Urothelium cell line (cell line): ENCODE measurements at places on chromosomes 7 and 10.

DNA sequence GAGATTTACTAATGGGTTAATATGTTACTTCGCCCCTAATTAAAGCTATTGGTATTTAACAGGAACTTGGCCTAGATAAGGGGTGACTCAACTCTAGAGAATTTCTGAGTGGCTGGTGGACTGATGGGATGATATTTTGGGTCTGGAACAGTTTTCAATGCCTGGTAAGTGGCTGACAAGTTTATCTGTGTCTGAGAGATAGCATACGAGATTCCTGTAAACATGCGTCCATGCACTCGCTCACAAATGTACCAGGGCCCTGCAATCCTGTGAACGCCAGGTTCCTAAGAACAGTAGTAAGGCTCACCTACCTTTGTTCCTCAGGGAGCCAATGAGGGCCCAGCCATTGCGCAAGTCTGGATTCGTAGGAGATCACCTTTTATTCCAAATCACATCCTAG, 683.8 kb upstream of the ANKRD30A start:
- DNase-seq = no peak

DNA sequence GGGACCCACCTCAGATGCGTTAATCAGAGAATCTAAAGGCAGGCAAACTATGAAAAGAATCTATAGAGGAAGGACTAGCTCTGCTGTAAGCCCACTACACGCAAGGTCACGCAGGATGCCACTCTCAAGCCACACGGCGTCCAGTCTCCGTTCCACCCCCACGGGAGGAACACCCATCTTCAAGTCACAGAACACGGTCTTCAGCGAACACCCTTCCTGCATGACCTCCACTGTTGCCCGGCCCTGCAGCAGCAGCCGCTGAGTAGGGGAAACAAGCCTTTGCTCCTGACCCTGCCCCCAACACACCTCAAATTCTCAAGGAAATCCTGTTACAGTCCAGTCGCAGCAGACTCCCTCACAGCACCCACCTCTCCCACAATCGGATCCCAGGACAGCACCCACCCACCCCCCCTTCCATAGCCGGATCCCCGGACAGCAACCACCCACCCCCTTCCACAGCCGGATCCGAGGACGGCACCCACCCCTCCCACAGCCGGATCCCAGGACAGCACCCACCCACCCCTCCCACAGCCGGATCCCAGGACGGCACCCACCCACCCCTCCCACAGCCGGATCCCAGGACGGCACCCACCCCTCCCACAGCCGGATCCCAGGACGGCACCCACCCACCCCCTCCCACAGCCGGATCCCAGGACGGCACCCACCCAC, 133.7 kb downstream of the DIP2C start:
- no peak for DNase-seq

- no peak for DNase-seq
These were observed 62.7 kb upstream of the EXOC4 start for GRCh38 chr7:133190172-133190528.

DNA sequence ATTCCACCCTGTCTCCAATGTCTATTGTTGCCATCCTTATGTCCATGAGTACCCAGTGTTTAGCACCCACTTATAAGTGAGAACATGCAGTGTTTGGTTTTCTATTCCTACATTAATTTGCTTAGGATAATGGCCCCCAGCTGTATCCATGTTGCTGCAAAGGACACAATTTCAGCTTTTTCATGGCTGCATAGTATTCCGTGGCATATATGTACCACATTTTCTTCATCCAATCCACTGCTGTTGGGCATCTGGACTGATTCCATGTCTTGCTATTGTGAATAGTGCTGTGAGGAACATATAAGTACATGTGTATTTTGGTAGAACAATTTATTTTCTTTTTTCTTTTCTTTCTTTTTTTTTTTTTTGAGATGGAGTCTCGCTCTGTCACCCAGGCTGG, 68.2 kb downstream of the TMEM178B start:
- no peak for DNase-seq

DNA sequence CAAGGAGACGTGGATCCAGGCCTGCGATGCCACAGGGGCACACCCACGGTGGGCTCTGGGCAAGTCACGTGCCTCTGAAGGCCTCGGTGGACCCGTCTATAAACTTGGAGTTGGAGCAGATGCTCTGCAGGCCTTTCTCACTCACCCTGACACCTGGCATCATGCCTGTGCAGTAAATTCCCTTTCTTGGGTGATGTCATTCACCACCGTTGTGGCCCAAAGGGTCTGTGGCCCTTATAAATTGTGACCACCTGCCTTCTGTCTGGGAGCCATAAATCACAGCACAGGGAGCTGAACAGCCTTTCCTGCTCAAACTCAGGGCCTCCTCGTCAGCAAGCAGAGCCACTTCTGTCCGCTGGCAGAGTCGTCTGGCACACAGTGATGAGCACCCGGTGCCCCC, 52.2 kb downstream of the GPAM start:
- no peak for DNase-seq

GRCh38 chr7:96636979-96637378, 72.7 kb downstream of the SEM1 start:
- no peak for DNase-seq

DNA sequence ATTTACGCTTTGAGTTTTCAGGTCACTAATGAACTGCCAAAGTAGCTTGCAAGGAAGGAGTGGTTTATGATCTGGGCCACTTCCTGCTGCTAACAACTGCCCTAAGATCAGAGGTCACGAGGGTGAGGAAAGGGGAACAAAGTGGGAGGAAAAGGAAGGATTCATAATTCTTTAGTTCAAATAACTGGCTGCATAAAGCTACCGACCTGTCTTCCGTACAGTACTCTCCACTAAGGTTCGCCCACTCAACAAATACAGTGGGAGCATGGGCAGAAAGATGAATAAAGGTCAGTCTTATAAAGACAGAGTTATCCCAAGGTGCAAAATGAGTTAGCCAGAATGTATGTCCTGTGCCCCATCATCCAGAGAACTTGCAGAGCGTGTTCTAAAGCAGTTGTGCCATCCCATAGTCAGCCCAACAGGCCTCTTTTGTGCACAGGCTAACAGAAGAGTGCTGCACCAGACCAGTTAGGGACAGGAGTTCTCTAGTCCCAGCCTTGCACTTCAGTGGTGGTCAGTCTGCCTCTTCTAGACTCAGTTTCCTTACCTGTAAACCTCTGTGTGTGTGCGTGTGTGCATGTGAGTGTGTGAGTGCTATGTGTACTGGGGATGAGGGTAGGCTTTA, 65.9 kb downstream of the CREB3L2 start:
- no peak for DNase-seq

- peak; percentile 27 for DNase-seq
These were observed 597 bp downstream of the ZNF277 start for GRCh38 chr7:112206991-112207592.

GRCh38 chr7:149329766-149330334, 67.9 kb downstream of the ZNF783 start:
- DNase-seq = no peak

GRCh38 chr7:151210087-151210854, at the start of gene H2BK1:
Gene H2BK1 (minus strand): TSS chr7:151210488. CDS start chr7:151210318, 170 bp downstream.
- no peak for DNase-seq

- DNase-seq = no peak
These were observed 37.1 kb downstream of the SLC25A13 start for GRCh38 chr7:96284835-96285234.

GRCh38 chr10:91536111-91536510, 96.8 kb downstream of the PPP1R3C start:
- DNase-seq = no peak

DNA sequence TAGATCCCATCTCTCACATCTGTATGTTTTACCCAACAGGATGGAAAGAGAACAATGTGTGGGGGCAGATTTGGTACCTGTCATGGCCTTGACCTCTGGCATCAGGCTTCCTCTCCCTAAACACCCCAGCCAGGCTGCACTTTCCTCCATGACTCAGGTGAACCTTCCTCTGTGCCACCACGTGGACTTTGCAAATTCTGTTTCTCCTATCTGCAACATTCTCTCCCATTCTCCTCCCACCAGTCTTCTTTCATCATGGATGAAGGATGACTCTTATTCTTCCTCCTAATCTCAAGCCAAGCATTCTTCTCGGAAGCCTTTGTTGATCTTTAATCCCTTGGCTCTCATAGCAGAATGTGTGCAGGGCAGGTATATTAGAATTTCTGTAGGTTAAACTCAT, 355.4 kb downstream of the KCNMA1 start:
- no peak for DNase-seq

GRCh38 chr10:113426181-113426877, 126.5 kb upstream of the HABP2 start:
- no peak for DNase-seq

- no peak for DNase-seq
These were observed 304.3 kb upstream of the ZMIZ1 start for GRCh38 chr10:78764436-78764835.

DNA sequence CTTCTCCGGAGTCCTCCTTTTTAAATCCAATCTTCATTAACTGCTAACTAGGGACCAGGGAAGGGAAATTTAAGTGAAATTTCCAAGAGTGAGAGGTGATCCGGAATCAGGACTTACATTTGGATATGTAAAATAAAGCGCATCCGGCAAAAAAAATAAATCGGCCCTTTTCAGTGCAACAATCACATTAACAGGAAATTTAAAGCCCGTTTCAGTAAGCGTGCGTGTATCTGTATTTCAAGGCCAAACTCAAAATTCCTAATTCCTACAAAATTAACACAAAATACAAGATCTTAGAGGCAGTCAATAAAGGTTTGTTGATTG, 771 bp downstream of the DNAJC9 start:
- DNase-seq = no peak

GRCh38 chr10:60646966-60647796, 131.1 kb upstream of the CDK1 start:
- peak; percentile 44 for DNase-seq

DNA sequence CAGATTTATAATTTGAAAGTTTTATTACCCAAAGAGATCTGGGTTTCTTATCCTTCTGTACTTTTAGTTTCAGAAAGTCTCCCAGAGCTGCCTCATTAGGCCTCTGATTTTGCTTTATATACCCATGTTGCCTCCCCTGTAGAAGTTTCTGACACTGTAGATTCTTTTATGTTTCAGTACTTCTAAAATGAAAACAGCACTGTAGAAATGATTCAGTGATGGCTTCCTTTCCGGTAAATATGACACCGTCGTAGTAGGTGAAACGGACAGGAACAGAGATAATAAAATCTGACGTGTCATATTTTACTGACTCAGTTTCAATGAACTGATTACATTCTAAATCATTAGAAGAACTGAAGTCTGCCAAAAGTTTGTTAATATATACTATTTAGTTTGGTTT, 272.7 kb downstream of the TWIST1 start:
- DNase-seq = no peak

GRCh38 chr10:128077155-128077875, 48.9 kb downstream of the MKI67 start:
- no peak for DNase-seq

GRCh38 chr10:15744217-15744865, 24.6 kb upstream of the ITGA8 start:
- peak; percentile 51 for DNase-seq

- DNase-seq = no peak
These were observed 80.9 kb downstream of the SORBS1 start for GRCh38 chr10:95480102-95480900.

DNA sequence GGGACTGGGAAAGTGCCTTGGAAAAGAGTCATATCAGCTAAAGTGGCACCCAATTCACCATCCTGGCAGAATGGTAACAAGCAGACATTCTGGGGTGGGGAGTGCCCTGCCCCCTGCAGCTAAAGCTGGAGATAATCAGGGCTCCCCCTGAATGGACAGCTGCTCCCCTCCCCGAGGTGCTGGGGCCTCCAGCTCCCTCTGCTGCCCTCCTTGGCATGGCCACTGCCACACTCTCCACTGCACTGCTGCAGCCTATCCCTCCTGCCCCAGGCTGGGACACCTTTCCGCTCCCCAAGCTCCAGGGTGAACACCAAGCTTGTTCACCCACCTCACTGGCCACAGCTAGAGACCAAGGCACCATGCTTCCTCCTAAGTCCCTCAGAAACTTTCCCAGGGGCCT, 9.8 kb upstream of the PARD3 start:
- no peak for DNase-seq

DNA sequence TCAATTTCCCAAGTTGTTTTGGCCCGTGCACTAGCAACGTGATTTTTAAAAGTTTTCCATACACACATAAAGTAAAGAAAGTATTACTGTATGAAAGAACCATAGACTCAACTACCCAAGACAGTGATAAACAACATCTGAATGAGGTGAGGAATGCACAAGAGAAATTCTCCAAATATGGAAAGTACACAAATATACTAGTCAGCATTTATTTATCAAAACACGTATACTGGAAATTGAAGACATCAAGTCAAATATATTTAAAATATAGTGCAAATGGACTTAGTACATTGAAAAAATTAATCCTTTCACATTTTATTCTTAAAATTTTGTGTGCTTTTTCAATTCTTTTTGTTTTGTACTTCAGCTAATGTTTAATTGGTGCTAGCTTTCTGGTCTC, 143.6 kb downstream of the ARL4A start:
- no peak for DNase-seq

GRCh38 chr10:130109796-130110245, 809 bp downstream of the C10orf143 start:
- DNase-seq = peak; percentile 55

- DNase-seq = no peak
These were observed 87.8 kb downstream of the ABCC2 start for GRCh38 chr10:99870123-99870730.

DNA sequence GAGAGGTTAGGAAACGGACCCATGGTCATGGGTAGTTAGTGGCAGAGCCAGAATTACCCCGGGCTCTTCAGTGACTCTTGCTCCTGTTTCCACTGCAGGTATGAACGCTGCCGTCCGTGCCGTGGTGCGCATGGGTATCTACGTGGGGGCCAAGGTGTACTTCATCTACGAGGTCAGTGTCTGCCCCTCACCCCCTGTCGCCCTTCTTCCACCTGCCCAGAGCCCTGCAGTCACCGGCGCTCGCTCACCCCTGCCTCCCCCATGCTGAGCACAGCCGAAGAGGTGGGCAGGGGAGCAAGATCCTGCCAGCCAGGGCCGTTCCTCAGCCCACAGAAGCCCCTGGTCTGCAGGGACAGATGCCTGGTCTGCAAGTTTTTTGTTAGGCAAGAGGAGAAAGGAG, 14.9 kb downstream of the PFKP start:
- DNase-seq = no peak

GRCh38 chr7:29345590-29345989, 151.0 kb downstream of the CHN2 start:
- no peak for DNase-seq

GRCh38 chr7:151062399-151063211, 3.2 kb downstream of the SLC4A2 start:
- DNase-seq = peak; percentile 42
